ENCODE measurements at places on chromosomes 16 and 17. TPM values are rescaled to one million over a fixed set of nuclear protein-coding genes. Genes with fewer than 3 reads are reported as not detected.

The KRTAP3-1 gene
- not detected for total RNA-seq

The SGSM2 gene
- total RNA-seq, result 24.3 TPM

The KRT28 gene
- total RNA-seq, result not detected

The ABCA9 gene
- total RNA-seq, result 0.34 TPM

- DNase-seq, result no peak
Measured at GRCh38 chr17:75478508-75478907, 22.1 kb downstream of the TMEM94 start.

- no peak for DNase-seq
Measured at GRCh38 chr17:75849724-75850123, 5.4 kb downstream of the WBP2 start.

GRCh38 chr17:41588126-41588810, 1.6 kb upstream of the KRT14 start:
- no peak for DNase-seq

DNA sequence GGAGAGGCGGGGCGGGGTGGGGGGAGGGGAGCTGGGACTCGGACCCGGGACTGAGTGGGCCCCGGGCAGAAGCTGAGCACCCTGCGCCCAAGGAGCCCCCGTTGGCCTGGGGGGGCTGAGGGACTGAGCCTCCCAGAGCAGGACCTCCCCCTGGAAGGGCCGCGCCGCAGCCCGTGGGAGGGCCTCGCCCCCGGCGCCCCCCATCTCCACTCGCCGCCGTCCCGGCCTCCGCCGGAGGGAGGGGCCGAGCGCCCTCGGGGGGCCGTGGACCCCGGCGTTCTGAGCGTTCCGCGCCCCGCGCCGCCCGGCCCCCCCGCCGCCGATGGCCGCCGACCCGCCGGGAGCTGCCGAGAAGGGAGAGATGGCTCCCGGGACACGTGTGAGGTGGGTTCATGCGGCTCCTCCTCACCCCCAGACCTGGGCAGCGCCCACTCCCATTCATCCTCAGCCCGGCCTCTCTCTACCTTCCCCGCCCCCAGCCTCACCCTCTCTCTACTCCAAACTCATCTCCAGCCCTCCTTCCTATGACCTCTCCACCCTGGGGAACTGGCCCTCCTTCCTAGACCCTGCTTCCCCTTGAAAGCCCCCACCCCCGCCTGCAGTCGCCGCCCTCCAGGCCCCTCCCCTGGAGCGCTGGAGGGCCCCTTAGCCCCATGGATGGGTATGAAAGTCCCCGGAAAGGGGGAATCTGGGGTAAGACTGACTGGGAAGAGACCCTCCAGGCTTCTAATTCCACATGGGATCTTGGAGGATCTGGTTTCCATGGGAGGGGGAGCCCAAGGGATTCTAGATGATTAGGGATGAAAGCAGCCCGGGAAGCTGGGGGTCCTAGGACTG, 922 bp downstream of the FBXL19 start:
- DNase-seq, result no peak

- DNase-seq, result no peak
Measured at GRCh38 chr16:1791943-1792812, 1.3 kb downstream of the IGFALS start.

DNA sequence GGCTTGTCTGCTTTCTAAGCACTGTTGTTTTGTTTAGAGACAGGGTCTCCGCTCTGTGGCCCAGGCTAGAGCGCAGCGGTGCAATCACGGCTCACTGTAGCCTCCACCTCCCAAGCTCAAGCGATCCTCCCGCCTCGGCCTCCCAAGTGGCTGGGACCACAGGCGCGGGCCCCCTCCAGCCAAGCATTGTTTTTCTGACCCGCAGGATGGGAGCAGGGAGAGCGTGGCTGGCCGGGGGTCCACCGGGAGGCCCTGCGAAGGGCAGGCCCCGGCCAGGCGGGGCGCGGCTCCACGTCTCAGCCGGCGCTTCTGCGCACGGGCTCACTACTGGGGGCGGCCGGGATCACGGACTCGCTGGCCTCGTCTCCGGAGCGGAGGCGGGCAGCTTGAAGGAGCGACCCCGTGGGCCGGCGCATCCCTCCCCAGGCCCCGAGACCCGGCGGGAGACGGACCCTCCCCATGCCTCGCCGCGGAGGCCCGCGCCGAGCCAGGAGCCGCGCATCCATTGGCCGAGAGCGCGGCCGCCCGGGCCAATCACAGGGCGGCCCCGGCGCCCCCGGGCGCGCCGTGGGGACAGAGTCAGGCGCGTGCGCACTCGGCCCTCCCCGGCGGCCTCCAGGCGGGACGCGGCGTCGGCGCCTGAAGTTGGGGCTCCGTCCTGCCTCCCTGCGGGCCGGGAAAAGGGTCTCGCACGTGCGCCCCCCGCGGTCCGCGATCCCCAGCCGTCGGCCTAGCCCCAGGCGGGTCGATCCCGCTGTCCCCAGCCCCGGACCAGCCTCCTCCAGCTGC, 24.9 kb downstream of the ACTG1 start:
- no peak for DNase-seq
